ENCODE measurements at places on chromosomes 16 and 17.

- no peak for DNase-seq
These were observed 129.3 kb upstream of the KCNJ16 start for GRCh38 chr17:69945698-69946185.

DNA sequence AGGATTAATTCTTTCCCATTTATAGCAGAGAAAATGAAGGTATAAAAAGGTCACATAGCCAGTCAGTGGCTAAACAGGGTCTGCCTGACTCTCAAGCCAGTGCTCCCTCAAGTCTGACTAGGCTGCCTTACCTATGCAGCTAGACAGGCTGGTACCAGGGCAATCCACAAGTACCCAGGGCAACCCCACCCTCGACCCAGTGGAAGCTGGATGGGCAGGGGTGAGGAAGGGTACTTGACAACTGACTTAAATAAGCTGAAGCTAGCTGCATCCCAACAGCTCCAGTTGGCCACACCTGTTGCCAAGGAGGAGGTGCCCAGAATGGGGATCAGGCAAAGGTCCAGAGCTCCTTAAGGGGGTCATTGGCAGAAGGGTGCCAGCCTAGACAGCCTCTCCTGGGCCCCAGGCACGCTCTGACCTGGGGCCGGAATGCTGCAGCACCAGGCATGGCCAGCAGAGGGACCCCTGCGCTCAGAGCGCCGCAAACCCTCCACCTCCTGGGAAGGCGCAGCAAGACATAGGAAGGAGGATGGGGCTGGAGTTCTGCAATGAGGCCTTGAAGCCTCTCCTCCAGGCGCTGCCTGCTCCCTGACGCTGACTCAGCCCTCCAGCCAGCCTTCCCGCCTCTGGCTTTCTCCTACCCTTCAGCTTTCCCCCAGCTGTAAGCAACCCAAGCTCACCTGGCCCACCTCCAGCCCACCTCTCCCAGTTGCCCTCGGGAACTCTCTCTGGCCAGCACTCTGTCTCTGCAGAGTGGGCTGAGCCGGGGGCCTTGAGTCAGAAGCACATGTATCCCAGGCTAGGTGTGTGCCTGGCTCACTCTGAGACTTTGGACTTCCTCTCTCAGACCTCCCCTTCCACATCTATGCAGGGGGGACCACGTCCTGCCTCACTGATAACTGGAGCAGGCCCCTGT lies 28.8 kb downstream of the MPP2 start:
- DNase-seq, result peak; percentile 41

DNA sequence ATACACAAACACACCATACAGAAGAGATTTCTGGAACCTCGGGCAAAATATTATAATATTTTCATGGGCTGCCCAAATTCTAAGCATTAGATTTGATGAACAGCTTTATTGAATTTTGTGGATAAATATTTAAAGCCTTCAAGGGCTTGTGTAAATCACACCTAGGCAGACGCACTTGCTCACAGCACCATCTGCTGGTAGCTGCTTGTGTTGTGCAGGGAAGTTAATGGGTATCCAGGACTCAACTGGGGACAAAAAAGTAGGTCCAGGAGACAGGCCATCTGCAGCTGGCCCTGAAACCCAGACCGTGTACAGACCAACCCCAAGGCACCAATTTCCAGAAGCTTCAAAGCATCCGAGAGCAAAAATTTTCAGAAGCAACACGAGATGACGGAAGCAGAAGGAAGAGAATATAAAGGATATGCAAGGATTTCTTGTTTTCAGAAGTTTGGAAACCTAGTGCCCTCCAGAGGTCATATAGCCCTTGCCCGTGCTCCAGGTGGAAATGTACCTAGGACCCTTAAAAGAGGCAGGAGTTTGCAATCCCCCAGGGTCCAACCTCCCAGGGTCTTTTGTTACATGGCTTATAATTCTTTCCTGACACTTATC lies 140.0 kb downstream of the CHD9NB start:
- DNase-seq, result no peak

DNA sequence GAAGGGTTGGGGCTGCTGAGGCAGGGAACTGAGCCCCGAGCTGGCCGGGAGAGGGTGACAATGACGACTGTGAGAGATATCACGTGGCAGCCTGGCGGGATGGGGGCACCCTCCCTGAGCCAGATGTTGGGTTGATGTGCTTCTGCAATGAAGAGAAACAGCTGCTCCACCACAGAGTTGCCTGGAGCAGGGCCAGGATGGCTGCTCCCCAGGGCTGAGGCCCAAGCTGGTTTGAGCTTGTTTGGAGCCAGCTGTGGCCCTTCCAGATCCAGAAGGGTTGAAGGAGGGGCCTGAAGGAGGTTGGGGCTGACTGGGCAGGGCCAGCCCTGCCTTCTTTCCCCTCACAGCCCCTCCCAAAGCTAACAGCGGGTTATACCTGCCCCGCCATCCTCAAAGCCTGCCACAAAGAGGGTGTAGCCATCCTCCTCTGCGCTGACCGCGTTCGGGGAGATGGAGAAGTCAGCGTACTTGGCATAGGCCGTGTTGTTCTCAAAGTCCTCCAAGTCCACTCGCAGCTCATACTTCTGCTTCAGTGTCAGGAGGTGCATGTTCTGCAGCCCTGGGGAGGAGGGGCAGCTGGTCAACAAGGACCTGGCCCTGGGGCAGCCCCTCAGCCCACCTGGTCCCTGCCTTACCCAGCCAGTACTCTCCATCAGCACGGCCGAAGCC lies 2.1 kb downstream of the MFAP4 start:
- no peak for DNase-seq

GRCh38 chr17:35700150-35700549 lies 31.3 kb upstream of the RASL10B start:
- DNase-seq, result no peak

All from stimulated activated CD8-positive, alpha-beta memory T cell treated with anti-CD3 and anti-CD28 coated beads, Interleukin-12 subunit alpha, Interleukin-12 subunit beta, amount 100 ng/mL, for 1 hour (primary cell).